ENCODE measurements at places on chromosomes 5 and 9. TPM values are rescaled to one million over a fixed set of nuclear protein-coding genes. Genes with fewer than 3 reads are reported as not detected.

GRCh38 chr5:113292462-113292861 lies 142.3 kb downstream of the TSSK1B start:
- H3K27me3 ChIP-seq = no peaks in the 10 kb centered on the region
- no peak for ATAC-seq
- no peaks in the 10 kb centered on the region for H3K36me3 ChIP-seq
- H3K4me1 ChIP-seq = no peaks in the 10 kb centered on the region
- no peak overlapping the region for H3K4me3 ChIP-seq
- H3K27ac ChIP-seq = no peak overlapping the region

- ATAC-seq = no peak
- no peak overlapping the region for H3K27ac ChIP-seq
- no peaks in the 10 kb centered on the region for H3K27me3 ChIP-seq
- H3K36me3 ChIP-seq = no peaks in the 10 kb centered on the region
Observed at GRCh38 chr9:129326061-129327005, 148.3 kb upstream of the IER5L start.

DNA sequence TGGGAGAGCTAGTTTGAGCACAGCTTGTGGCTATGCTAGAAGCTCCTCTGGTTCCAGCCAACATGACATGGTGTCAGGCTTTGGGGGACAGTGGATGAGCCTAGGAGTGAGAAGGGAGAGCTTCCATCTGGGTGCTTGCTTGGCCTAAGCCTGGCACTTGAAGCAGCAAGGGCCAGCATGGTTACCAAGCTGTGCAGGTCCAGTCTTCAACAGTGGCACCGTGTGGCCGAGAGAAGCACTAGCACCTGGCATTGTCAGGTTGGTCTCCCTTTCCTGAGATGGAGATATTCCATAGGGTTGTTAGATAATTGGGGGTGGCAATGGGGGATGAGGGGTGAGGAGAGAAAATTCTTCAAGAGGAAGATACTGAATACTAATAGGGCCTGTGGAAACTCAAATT lies 261.9 kb downstream of the PBX3 start:
- no peak overlapping the region for H3K27ac ChIP-seq
- no peaks in the 10 kb centered on the region for H3K27me3 ChIP-seq
- ATAC-seq = no peak
- H3K36me3 ChIP-seq = no peaks in the 10 kb centered on the region
- H3K4me3 ChIP-seq = no peak overlapping the region

IL3 gene
- total RNA-seq = not detected

GRCh38 chr9:136757751-136758140 lies 297 bp downstream of the LCN8 start:
- ATAC-seq = no peak
- H3K4me3 ChIP-seq = no peak overlapping the region
- no peak overlapping the region for H3K27ac ChIP-seq
- H3K27me3 ChIP-seq = peaks cover 39% of the 10 kb centered on the region
- no peaks in the 10 kb centered on the region for H3K36me3 ChIP-seq

ACER2 gene
- total RNA-seq = 6.1 TPM

GRCh38 chr5:68419637-68420452 lies 204.3 kb downstream of the PIK3R1 start:
- H3K4me1 ChIP-seq = no peaks in the 10 kb centered on the region
- H3K36me3 ChIP-seq = no peaks in the 10 kb centered on the region
- no peaks in the 10 kb centered on the region for H3K27me3 ChIP-seq
- no peak overlapping the region for H3K4me3 ChIP-seq

- no peaks in the 10 kb centered on the region for H3K4me1 ChIP-seq
- peaks cover 25% of the 10 kb centered on the region for H3K27me3 ChIP-seq
- no peak for ATAC-seq
- no peak overlapping the region for H3K27ac ChIP-seq
- H3K4me3 ChIP-seq = no peak overlapping the region
Observed at GRCh38 chr9:98678244-98678842, 30.4 kb downstream of the GABBR2 start.

GRCh38 chr9:95313010-95313498 lies 4.5 kb downstream of the FANCC start:
- H3K27ac ChIP-seq = peak overlapping the region; percentile 29
- no peaks in the 10 kb centered on the region for H3K4me1 ChIP-seq
- no peaks in the 10 kb centered on the region for H3K36me3 ChIP-seq

DNA sequence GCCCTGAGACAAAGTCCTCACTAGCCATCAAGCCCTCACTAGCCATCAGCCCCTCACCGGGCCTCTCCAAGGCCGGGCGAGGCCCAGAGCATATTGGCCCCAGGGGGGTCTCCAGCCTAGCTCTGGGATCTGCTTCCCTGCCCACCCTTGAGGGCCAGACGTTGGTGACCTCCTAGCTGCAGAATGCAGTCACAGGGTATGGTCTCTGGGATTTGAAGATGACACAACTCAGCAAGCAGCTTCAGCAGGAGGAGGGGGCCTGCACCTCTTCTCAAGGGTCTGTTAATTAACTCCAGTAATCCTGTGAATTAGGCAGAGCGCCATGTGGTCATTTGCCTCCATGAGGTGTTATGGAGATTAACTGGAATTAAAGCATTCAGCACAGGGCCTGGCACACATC lies 116.9 kb upstream of the SPOCK1 start:
- H3K4me1 ChIP-seq = no peaks in the 10 kb centered on the region
- ATAC-seq = no peak
- no peaks in the 10 kb centered on the region for H3K36me3 ChIP-seq

ASPN gene
- total RNA-seq = 36.3 TPM

GRCh38 chr5:131615957-131616356 lies 19.1 kb downstream of the RAPGEF6 start:
- no peak for ATAC-seq
- no peak overlapping the region for H3K4me3 ChIP-seq
- no peak overlapping the region for H3K27ac ChIP-seq
- H3K27me3 ChIP-seq = no peaks in the 10 kb centered on the region

- H3K27me3 ChIP-seq = no peaks in the 10 kb centered on the region
- no peak for ATAC-seq
- H3K36me3 ChIP-seq = no peaks in the 10 kb centered on the region
- H3K27ac ChIP-seq = peak overlapping the region; percentile 75
Observed at GRCh38 chr9:112753725-112754124, 3.2 kb downstream of the SNX30 start.

INSYN2B gene
- total RNA-seq = not detected

GRCh38 chr5:526456-527088 lies 2.3 kb upstream of the SLC9A3 start:
- H3K36me3 ChIP-seq = no peaks in the 10 kb centered on the region
- H3K4me1 ChIP-seq = peaks cover 4% of the 10 kb centered on the region
- H3K4me3 ChIP-seq = no peak overlapping the region
- no peak overlapping the region for H3K27ac ChIP-seq
- ATAC-seq = no peak

CENPH gene
- total RNA-seq = 1.5 TPM

DNA sequence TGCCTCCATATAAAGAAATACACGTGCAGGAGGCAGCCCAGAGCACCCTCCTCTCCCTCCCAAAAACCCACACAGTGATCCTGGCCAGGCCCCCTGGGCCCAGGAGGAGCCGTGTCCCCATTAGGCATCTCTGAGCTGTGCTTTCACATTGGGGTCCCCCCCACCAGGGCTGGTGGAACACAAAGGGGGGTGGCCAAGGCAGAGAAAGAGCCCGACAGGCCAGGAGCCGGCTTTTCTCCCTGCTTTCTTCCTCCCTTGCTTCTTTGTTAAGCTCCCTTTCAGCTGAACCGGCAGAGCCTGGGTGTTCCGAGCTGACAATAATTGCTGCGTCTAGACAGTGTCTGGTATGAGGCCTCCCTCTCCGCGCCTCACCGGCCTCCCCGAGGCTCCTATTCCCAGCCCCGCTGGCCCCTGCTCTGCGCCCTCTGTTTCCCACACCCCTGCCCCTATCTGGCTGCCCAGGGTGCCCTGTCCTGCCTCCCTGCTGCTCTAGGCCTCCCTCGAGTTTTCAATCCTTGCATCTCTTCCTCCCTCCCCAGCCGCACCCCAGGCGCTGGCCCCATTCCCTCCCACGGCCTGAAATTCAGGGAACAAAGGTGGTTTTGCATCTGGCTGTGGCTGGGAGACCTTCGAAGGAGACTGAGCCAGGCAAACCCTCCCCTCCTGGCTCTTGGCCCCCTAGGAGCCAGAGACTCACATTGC lies 120.6 kb downstream of the C9orf50 start:
- ATAC-seq = no peak
- H3K36me3 ChIP-seq = peaks cover 26% of the 10 kb centered on the region
- H3K4me1 ChIP-seq = peaks cover 3% of the 10 kb centered on the region
- no peaks in the 10 kb centered on the region for H3K27me3 ChIP-seq
- H3K4me3 ChIP-seq = no peak overlapping the region
- peak overlapping the region; percentile 100 for H3K27ac ChIP-seq

DNA sequence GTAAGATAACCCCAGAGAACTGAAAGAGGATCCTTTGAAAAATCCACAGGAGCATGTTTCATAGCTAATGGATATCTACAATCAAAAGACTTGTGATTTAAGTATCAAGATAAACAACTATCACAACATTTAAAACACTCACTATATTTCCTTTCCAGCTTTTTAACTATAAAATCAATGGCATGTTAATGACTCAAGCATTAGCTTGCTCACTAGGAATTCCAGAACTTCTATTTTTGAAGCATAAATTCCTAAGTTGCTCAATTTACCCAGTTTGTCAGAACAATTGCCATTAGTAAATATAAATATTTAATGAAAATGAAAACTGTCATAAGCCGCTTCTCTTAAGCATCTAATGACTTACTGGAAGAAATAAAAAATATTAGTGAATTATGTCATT lies 355.3 kb downstream of the PRELID2 start:
- H3K36me3 ChIP-seq = no peaks in the 10 kb centered on the region
- no peaks in the 10 kb centered on the region for H3K27me3 ChIP-seq
- no peak overlapping the region for H3K4me3 ChIP-seq
- no peaks in the 10 kb centered on the region for H3K4me1 ChIP-seq
- H3K27ac ChIP-seq = no peak overlapping the region
- no peak for ATAC-seq

DNA sequence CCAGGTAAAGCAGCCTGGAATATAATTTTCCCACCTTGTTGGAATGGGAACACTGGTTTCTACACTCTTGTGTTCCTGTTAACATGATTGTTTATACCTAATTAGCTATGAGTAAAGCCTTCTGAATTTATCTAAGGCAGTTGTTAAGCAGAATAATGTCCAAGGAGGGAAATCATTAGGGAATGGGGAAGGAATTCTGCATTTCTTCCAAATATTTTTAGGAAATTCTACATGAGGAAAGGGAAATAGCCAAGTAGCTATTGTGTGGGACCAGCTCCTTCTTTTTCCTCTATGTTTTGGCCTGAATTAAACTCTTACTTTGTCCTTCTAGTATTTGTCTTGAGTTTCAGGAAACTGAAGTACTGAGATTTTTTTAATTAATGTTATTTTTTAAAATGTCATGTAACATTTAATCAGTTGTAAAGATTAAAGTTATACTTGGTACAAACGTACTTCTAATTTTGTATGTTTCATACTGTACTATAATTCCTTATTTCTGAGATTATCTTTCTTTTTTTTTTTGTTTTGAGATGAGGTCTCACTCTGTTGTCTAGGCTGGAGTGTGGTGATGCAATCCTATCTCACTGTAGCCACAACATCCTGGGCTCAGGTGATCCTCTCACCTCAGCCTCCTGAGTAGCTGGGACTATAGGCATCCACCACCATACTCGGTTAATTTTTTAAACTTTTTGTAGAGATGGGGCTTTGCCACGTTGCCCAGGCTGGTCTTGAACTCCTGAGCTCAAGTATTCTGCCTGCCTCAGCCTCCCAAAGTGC lies 28.5 kb downstream of the ANKDD1B start:
- H3K27ac ChIP-seq = no peak overlapping the region
- no peaks in the 10 kb centered on the region for H3K4me1 ChIP-seq
- no peak for ATAC-seq

GRCh38 chr5:15092801-15093200 lies 221.2 kb upstream of the ANKH start:
- H3K27me3 ChIP-seq = no peaks in the 10 kb centered on the region
- no peaks in the 10 kb centered on the region for H3K4me1 ChIP-seq
- H3K27ac ChIP-seq = no peak overlapping the region
- H3K4me3 ChIP-seq = no peak overlapping the region

FOXD4L6 gene
- not detected for total RNA-seq

GRCh38 chr9:133603135-133603927 lies 5.9 kb downstream of the FAM163B start:
- H3K36me3 ChIP-seq = no peaks in the 10 kb centered on the region
- H3K4me1 ChIP-seq = no peaks in the 10 kb centered on the region
- H3K27ac ChIP-seq = no peak overlapping the region
- no peak overlapping the region for H3K4me3 ChIP-seq
- peaks cover 77% of the 10 kb centered on the region for H3K27me3 ChIP-seq
- no peak for ATAC-seq

GRCh38 chr9:74458832-74459231 lies 38.3 kb upstream of the RORB start:
- no peak for ATAC-seq
- no peaks in the 10 kb centered on the region for H3K4me1 ChIP-seq
- H3K27me3 ChIP-seq = no peaks in the 10 kb centered on the region
- no peak overlapping the region for H3K27ac ChIP-seq
- no peak overlapping the region for H3K4me3 ChIP-seq

FOXD4L3 gene
- not detected for total RNA-seq

DNA sequence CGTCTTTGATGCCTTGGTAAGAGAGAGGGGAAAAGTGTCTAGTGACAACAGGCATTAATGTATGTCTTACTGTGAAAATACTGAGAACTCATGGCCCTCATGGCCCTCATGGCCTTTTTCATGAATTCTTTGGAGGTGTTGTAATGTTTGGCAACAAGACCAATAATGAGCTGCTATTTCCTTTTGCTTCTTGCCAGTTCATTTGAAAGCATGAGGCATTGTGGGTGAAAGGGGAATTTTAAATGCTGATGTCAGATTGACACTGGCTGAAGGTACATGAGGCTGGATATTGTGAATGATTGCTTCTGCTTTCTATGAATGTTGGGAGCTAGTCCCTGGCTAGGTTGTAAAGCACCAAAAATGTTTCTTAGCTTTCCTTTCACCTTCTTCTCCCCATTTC lies 79.2 kb downstream of the DOCK2 start:
- ATAC-seq = no peak
- no peak overlapping the region for H3K4me3 ChIP-seq
- H3K27ac ChIP-seq = no peak overlapping the region
- no peaks in the 10 kb centered on the region for H3K4me1 ChIP-seq
- peaks cover under 1% of the 10 kb centered on the region for H3K27me3 ChIP-seq

- no peak for ATAC-seq
- no peaks in the 10 kb centered on the region for H3K4me1 ChIP-seq
- no peaks in the 10 kb centered on the region for H3K27me3 ChIP-seq
- no peak overlapping the region for H3K4me3 ChIP-seq
- H3K27ac ChIP-seq = no peak overlapping the region
Observed at GRCh38 chr5:139377226-139377625, 5.9 kb downstream of the SLC23A1 start.

- H3K4me3 ChIP-seq = no peak overlapping the region
- no peaks in the 10 kb centered on the region for H3K36me3 ChIP-seq
- no peaks in the 10 kb centered on the region for H3K27me3 ChIP-seq
- H3K4me1 ChIP-seq = no peaks in the 10 kb centered on the region
Observed at GRCh38 chr5:76455531-76456133, 52.5 kb downstream of the IQGAP2 start.

GRCh38 chr5:132023258-132024116 lies 12.0 kb upstream of the ACSL6 start:
- peaks cover 10% of the 10 kb centered on the region for H3K27me3 ChIP-seq
- no peak overlapping the region for H3K4me3 ChIP-seq
- ATAC-seq = no peak
- no peak overlapping the region for H3K27ac ChIP-seq
- no peaks in the 10 kb centered on the region for H3K4me1 ChIP-seq
- H3K36me3 ChIP-seq = no peaks in the 10 kb centered on the region
